ENCODE measurements at places on chromosomes 6 and 20.

DNA sequence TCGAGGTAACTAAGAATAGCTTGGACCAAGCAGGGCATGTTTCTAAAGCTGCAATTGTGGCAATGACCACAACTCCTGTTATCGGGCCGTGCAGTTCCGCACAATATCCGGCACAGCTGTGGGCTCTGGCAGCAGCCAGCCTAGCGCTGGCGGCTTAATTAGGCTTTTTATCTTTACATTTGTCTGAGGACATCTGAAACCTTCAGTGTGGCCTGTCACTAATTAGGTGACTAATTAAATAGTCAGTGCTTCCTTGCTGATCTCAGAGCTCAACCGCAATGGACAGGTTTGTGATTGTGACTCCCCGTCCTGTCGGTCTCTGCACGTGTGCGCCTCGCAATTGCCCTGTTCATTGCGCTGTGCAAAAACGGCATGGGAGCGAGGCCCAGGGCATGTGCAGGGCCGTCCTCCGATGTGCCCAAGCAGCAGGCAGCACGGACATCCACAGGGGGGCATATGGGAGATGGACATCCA, 134.8 kb upstream of the INSM1 start:
- DNase-seq = no peak

GRCh38 chr6:77857421-77857820, 204.6 kb downstream of the MEI4 start:
- no peak for DNase-seq

DNA sequence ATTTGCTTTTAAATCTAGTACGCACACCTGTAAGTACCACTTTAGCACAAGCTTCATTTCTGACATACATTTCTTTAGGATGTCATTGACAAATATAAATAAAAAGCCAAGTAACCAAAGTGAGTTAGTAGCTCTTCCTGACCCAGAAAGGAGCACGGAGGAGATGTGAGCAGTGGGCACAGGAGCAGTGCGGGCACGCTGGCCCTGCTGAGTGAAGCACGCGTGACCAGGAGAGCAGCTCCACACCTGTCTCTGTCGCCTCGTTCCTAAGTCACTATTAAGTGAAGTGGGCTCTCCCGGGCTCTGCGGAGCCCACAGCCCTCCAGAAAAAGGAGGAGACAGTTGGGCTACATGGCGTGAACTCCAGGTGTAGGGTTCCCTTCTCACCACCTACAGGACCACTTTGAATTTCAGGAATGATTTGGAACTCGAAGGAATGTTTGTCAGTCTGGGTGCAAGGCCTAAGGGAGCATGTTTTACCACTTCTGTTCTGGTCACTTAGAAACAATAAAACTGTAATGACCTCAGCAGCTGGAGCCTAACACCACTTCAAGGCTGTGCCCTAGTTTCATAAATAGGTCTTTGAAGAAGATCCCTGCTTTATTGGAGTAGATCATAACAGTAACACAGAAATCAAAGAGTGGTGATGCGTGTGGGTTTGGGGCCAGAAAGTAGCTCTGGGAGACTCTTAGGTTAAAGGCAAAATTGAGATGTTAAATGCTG, 95.9 kb downstream of the FAM120B start:
- no peak for DNase-seq

- DNase-seq = no peak
Observed at GRCh38 chr20:24194143-24194542, 205.6 kb upstream of the GGTLC1 start.
